Activated CD8-positive, alpha-beta memory T cell treated with anti-CD3 and anti-CD28 coated beads, Interleukin-2, amount 50 U/mL, for 4 hours (primary cell): ENCODE measurements at places on chromosomes 11 and 22.

DNA sequence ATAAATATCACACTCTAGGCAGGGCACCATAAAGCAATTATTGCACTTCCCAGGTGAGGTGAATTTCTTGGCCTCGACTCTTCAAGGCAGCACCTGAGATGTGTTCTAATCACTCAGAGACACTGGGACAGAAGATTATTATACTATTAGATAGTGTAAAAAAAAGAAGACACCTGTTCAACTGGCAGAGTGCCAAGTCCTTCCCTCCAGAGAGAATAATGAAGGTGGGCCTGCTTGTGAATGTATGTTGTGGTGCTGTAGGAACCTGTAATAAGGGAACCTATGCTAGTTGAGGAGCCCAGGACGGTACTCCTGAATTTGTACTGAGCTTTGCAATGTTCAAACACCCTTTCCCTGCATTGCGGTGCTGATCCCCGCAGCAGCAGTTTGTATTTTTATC, 107.5 kb downstream of the NXPE2 start:
- no peak for DNase-seq

DNA sequence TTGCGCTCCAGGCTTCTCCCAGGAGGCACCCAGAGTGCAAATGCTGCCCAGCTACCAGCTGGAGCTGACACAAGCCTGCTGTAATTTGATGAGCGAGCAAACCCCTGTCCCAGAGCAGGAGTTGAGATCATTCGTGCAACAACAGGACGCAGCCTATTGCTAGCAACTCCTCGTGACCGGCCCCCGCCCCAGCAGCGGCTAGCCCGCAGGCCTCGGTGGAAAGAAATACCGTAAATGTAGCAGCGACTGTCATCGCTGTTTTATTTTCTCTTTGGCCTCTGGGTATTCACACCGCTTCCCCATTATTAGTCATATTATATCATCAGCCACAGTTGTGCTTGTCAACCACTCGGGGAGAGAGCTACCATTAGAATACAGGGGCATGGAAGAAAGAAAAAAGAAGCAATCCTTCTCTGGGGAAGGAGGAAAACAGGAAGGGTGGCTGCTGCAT, 59.2 kb upstream of the ATXN10 start:
- peak; percentile 26 for DNase-seq

DNA sequence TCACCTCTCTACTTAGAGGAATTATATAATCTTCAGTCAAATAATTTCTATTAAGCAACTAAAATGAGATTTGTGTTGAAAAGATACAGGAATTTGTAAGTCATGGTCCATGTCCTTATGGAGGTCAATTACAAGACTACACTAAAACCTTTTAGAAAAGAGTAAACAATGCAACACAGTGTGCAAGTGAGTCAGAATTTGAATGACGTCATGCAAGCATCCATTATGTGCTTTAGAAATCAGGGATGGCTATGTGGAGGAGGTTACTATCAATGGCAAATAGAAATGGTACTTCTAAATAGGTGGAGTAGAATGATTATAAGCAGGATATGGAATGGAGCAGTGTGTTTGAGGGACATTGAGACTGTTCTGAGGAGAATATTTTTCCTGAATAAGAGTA, 16.6 kb downstream of the OR10D3 start:
- DNase-seq = no peak

GRCh38 chr22:22394591-22394990, 114.0 kb downstream of the ZNF280B start:
- no peak for DNase-seq
